Vagina (tissue), 2 donors: ENCODE measurements at places on chromosomes 16 and 17.

DNA sequence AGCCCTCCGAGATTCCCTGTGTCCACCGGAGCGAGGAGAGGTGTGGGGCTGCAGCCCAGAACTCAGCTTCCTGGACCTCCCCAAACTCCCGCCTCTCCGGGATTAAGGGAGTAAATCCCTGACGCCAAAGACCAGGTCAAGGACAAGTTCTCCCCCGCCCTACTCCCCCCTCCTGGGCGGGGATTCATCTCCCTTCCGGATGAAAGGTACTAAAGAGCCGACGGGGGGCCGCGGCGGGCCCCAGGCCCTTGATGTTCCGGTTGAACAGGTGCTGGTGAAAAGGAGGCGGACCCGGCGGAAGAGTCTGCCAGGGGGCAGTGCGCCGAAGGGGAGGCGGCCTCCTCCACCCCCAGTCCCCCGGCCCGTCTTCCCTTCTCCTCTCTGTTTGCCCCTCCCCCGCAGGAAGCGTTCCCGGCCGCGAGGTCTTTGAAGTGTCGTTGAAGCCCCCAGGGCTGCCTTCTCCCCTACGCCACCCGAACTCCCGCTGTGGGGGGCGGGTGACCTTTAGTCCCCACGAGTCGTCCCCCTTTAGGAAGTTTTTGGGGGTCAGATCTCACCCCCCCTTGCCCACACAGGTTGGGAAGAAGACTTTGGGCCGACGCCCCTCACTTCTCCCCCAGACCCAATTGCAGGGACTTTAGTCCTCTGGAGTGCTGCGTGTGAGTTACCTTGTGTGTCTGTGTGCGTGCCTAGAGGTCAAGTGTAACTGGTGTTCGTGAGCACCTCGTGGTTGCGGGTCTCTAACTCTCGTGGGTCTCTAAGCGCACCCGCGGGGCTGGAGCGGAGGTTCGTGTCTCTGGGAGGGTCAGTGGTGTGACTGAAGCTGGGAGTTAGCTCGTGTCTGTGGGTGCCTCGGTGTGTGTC lies 1.1 kb upstream of the MLLT6 start:
- no peak for DNase-seq

DNA sequence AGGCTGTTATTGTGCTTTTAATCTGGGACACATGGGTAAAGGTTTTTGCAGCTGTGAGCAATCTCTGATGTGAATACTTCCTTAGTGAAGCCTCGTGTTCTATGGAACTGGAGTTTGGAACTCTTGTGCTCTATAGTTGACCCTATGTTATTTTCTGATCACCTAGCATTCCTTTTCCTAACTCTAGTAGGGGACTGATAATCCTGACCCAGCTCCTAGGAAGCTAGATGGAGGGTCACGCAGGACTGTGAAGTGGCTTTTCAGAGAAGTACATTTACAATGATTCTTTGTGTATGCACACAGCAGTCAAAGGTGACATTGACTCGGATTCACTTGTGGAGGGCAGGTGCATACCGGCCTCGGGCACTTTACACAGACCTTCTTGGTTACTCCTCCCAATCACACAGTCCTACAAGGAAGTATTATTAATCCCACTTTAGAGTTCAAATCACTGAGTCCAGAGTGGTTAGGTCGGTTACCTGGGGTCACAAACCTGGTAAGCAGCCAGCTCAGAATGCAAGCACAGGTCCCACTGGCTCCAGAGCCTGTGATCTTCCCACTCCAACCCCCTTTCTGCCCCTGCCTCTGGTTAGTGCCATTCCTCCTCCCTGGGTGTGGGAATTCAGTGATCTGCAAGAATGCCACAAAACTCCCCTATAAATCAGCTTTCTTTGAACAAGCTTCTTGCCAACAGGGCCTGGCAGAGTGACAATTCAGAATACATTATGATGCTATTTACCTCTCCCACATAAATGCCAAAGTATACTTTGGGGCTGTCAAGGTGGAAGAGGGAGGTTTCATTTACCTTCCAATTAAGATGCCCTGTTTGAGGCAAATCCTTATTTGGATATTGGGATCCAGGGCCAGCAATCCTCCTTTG lies 7.1 kb downstream of the CHD9NB start:
- DNase-seq, result no peak

- no peak for DNase-seq
Measured at GRCh38 chr17:45040459-45040858, 11.0 kb downstream of the DCAKD start.

DNA sequence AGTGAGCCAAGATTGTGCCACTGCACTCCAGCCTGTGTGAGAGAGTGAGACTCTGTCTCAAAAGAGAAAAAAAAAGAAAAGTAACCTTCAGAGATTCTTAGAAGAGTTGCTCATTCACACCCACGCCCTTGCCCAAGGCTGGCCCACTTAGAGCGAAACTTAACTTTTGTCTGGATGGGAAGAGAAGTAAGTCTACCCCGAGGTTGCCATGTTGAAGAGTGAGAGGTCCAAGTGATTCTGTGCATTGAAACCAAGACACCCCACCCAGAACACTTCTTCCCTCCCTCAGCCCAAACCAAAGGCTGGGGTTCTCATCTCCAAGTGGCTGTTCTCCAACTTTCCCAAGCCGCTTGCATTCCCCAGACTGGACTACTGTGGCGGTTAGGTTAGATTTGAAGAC lies 2.4 kb upstream of the CISD3 start:
- no peak for DNase-seq

DNA sequence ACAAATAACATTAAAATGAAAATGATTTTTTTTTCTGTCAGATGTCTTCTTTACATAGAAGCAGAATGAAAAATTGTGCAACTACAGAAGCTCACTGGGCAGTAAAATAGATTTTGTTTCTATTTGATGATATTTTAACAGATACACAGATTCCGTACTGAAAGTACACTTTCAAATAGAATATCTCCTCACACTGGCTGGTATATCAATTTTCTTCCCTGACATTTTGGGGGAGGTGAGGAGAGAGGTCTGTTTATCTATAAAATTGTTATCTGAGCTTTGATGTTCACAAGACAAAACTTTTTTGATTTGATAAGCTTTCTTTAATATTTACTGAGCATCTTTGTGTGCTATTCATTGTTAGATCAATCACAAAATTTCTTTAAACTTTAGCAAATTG lies 124.3 kb upstream of the NACA2 start:
- no peak for DNase-seq

DNA sequence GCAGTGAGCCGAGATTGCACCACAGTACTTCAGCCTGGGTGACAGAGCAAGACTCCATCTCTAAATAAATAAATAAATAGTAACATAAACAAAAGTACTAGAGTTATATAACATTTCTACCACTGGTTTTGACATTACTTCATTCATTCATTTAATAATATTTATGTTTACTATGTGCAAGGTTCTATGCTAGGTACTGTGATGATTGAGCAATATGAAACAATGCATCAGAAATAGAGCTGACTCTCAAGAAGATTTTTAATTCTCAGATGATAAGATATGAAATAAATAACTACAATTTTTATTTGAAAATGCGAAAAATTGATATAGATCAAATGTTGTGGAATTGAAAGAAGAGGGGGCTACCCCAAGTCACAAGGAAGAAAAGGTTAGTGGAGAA lies 8.9 kb upstream of the MED13 start:
- no peak for DNase-seq

GRCh38 chr16:73506568-73507056 lies 458.7 kb upstream of the ZFHX3 start:
- DNase-seq, result no peak

- no peak for DNase-seq
Measured at GRCh38 chr17:74340470-74341023, 14.5 kb downstream of the KIF19 start.

DNA sequence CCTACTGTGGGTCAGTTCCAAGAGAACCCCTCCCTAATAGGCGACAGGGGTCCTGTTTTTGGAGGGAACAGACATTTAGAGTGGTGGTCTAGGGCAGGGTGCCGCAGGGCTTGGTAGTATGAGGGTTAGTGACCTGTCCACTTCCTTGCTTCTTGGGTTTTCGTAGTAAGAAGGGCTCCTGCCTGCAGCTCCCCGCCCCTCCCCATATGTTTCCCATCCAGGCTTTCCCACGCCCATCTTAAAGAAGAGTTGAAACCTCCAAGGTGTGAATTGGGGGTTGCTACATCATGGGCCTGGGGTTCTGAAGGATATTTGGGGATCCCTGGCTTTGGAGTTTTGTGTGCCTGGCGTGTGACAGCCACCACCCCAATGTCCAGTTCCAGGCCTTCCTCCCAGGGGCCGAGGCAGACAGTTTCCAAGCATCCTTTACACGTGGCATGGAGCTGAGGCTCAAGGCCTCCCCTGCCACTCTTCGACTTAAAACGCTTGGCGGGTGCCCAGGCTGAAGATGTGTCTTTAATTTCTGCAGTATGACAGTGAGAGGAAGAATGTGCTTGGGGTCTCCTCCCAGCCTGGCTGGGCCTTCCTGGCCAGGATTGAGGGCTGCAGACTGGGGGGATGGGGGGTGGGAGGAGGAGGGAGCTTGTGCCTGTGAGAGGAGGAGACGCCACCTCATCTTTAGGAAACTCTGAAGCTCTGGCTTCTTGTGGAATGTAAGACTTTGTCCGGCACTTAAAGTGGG lies 2.3 kb upstream of the COL1A1 start:
- no peak for DNase-seq

- DNase-seq, result no peak
Measured at GRCh38 chr17:31371511-31372097, 19.9 kb upstream of the RAB11FIP4 start.

- DNase-seq, result no peak
Measured at GRCh38 chr16:11071829-11072228, 127.5 kb downstream of the CLEC16A start.

- no peak for DNase-seq
Measured at GRCh38 chr17:47695429-47696376, 1.7 kb downstream of the TBKBP1 start.

GRCh38 chr17:7220593-7221277 lies 997 bp downstream of the ACADVL start:
- no peak for DNase-seq

DNA sequence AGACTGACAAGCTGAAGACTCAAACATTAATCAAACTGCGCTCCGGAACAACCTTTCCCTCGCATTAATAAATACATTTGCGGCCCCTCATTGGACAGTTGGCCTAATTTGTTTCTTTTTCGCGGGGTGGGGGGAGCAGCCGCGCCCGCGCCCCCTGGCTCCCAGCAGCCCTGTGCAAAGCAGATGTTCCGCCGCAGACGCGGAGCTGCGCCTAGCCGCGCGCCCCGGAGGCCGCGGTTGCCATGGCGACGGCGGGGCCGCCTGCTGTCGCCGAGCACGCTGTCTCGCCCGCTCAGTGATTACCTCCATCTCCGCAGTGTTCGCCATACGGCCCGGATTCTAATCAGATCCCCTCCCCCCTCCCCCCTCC lies 25.5 kb downstream of the COPZ2 start:
- no peak for DNase-seq

GRCh38 chr17:53949473-53950090 lies 126.9 kb downstream of the KIF2B start:
- no peak for DNase-seq
